ENCODE measurements at places on chromosomes 1 and 21. TPM values are rescaled to one million over a fixed set of nuclear protein-coding genes. Genes with fewer than 3 reads are reported as not detected.

PRAMEF2 gene
- total RNA-seq = 0.72 TPM

DNA sequence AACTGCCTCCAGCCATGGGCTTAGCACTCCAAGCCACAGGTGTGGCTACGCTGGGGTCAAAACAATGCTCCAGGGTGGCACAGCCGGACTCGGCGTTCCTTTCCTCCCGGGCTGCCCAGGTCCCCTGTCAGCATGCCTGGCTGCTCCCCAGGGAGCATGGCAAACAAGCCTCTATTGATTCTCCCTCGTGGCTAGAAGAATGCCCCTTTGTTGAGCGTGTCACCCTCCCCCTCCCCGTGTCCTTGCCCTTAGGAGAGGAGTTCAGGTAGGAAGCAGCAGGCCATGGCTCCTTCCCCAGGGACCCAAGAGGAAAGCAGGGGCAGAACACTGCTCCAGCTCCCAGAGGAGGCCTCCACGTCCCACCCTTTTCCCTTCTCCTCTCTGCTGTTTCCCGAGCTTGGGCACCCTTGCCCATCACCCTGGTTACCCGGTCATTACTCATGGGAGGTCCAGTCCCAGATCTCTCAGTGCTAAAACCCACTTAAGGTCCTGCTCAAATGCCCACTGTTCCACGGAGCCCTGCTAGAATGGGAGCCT is 57.4 kb upstream of the CITED4 start:
- DNase-seq = no peak

MOB3C gene
- total RNA-seq = 21.9 TPM

OR10K2 gene
- 8.2 TPM for total RNA-seq

DNA sequence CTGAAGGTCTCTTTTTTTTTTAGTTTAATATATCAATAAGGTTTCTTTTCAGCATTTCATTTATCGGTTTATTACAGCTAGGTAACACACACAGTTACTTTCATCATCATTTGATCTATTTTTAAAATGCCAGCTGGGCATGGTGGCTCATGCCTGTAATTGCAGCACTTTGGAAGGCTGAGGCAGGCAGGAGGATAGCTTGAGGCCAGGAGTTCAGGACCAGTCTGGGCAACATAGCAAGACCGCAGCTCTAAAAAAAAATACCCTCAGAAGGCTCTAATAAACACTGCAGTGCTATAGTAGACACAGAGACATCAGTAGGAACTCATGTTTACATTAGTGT is 48.5 kb upstream of the VAMP3 start:
- no peak for DNase-seq

GRCh38 chr1:2610036-2610959 is 22.5 kb downstream of the MMEL1 start:
- no peak for DNase-seq

LRRIQ3 gene
- total RNA-seq = 25.8 TPM

GRCh38 chr1:80582980-80583379 is 1217.8 kb upstream of the ADGRL2 start:
- no peak for DNase-seq

DNA sequence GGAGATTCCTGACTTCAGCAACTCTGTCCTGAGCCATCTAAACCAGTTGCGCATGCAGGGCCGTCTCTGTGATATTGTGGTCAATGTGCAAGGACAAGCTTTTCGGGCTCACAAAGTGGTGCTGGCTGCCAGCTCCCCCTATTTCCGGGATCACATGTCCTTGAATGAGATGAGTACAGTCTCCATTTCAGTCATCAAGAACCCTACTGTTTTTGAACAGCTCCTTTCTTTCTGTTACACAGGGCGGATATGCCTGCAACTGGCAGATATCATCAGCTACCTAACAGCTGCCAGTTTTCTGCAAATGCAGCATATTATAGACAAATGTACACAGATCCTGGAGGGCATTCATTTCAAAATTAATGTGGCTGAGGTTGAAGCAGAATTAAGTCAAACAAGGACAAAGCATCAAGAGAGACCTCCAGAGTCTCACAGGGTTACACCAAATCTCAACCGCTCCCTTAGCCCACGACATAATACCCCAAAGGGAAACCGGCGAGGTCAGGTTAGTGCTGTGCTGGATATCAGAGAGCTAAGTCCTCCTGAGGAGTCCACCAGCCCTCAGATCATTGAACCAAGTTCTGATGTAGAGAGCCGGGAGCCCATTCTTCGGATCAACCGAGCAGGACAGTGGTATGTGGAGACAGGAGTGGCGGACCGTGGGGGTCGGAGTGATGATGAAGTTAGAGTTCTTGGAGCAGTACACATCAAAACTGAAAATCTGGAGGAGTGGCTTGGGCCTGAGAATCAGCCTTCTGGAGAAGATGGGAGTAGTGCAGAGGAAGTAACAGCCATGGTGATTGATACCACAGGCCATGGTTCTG is 2.3 kb downstream of the ZBTB37 start:
- no peak for DNase-seq
